ENCODE measurements at places on chromosomes 1 and 21. TPM values are rescaled to one million over a fixed set of nuclear protein-coding genes. Genes with fewer than 3 reads are reported as not detected.

STUM gene
- not detected for total RNA-seq

PCP4L1 gene
- not detected for total RNA-seq

LMO4 gene
- 63.7 TPM for total RNA-seq

LCE1B gene
- not detected for total RNA-seq

IGFN1 gene
- not detected for total RNA-seq

HS2ST1 gene
- 17.0 TPM for total RNA-seq

OR2L2 gene
- total RNA-seq, result not detected

PAPPA2 gene
- total RNA-seq, result 0.38 TPM

UBXN10 gene
- 1.1 TPM for total RNA-seq

ARID4B gene
- 43.3 TPM for total RNA-seq

CSTB gene
- 44.2 TPM for total RNA-seq

FAM72D gene
- total RNA-seq, result 22.7 TPM

ZSCAN20 gene
- 3.3 TPM for total RNA-seq

ADAR gene
- total RNA-seq, result 369 TPM

SPRR2G gene
- not detected for total RNA-seq

NFASC gene
- 0.23 TPM for total RNA-seq

VWA5B1 gene
- not detected for total RNA-seq

NR5A2 gene
- total RNA-seq, result 0.59 TPM

CLIC6 gene
- total RNA-seq, result not detected

MEAF6 gene
- 63.2 TPM for total RNA-seq

POU3F1 gene
- total RNA-seq, result not detected

MFAP2 gene
- not detected for total RNA-seq

PGBD5 gene
- not detected for total RNA-seq

AADACL4 gene
- not detected for total RNA-seq

RNU1-2 gene
- total RNA-seq, result 3,744 TPM

SMCP gene
- total RNA-seq, result not detected

PCP4 gene
- total RNA-seq, result not detected

DCST1 gene
- not detected for total RNA-seq

KRTAP10-7 gene
- not detected for total RNA-seq

CHRNB2 gene
- not detected for total RNA-seq

OVAAL gene
- total RNA-seq, result not detected

SNX7 gene
- not detected for total RNA-seq

All from activated CD8-positive, alpha-beta memory T cell treated with anti-CD3 and anti-CD28 coated beads, Interleukin-2, amount 10 ng/mL, durations not matched to agents 7 days and 5 days (primary cell).